ENCODE measurements at places on chromosomes 13 and 19. TPM values are rescaled to one million over a fixed set of nuclear protein-coding genes. Genes with fewer than 3 reads are reported as not detected.

Gene SPPL2B
- 64.8 TPM for total RNA-seq

Gene ADAMTS10
- total RNA-seq, result 5.5 TPM

Gene LILRA1
- total RNA-seq, result not detected

Gene ATP13A1
- 56.0 TPM for total RNA-seq

Gene FUT2
- under 0.01 TPM for total RNA-seq

Gene FBXO27
- total RNA-seq, result 7.3 TPM

Gene ADM5
- 0.49 TPM for total RNA-seq

Gene LYPD3
- total RNA-seq, result 0.38 TPM

Gene GZMM
- total RNA-seq, result not detected

Gene ATP1A3
- total RNA-seq, result 0.49 TPM

Measured in mesangial cell (primary cell).